RPMI8226 (cell line): ENCODE measurements at places on chromosomes 7 and 10.

- peak; percentile 82 for DNase-seq
Measured at GRCh38 chr10:73495226-73495883, 469 bp downstream of the PPP3CB start.

DNA sequence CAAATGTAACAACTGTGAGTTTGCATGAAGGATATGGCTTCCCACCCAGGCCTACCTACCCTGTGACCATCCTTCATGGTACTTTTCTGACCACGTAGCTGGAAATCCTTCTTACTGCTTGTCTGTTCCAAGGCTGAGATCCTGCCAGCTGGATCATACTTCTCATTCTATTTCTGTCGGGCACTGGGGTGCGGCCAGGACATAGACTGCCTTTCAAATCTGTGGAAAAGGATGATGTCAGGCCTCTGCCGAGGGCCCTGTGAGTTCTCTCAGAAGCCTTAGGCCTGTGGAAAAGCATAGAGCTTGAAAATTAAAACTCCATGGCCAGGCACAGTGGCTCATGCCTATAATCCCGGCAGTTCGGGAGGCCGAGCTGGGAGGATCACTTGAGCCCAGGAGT lies 10.0 kb downstream of the VWC2 start:
- DNase-seq, result no peak

DNA sequence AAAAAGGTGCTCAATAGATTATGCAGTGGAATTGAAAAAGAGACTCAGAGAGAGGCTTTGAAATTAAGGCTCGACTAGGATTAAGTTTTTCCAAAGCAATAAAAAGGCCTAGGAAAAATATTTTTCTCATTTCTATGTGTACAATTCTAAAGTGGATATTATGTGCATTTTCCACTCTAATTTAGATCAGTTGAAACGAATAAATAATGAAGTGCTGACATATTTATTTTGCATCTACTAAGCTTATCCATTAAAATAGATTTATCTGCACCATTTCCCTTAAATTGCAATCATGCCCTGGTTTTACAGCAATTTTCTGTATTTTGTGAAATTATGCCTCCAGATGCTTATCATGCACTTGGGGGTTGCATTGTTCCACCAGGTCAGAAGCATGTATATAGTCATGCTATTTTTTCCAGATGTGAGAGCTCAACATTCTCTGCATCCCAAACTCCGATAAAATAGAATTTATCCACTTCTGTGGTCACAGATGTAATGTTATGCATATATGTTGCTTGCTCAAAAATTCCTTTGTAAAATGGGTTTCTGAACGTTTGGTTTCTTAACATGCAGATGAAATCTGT lies 18.3 kb downstream of the FIGNL1 start:
- DNase-seq, result no peak

DNA sequence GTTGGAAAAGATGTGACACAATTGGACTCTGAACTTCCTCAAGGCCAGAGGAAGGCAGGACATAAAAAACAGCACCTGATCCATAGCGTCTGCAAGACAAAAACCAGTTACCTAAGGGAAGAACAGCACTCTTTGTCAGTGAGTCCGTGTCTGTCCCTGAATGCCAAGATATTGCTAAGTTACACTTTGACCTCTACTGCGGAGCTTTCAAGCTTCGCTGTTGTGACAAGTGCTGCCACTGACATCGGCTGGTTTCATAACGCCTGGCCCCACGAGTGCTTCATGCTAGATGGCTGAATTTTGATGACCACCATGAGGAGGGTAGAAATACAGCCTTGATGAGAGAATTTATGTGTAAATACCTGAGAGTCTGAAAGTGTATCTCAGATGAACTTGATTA lies 49.7 kb upstream of the JAZF1 start:
- DNase-seq, result no peak

DNA sequence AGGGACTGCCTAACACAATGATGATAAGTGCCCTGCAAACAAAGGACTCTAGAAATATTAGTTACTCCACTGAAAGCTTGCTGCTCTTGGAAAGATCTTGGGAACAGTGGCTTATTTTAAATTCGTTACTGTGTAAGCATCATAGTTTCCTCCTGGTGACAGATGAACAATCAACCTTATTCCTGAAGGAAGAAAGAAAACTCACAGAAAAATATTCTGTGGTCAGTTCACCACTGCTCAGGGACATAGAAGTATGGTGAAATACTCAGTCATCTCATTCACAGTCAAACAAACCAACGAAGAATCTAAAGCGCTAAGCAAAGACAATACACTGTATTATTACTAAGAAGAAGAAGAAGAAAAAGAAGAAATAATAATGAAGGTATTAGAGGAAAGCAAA lies 27.8 kb downstream of the MKX start:
- DNase-seq, result no peak

GRCh38 chr7:139106959-139107358 lies 2.6 kb downstream of the ZC3HAV1 start:
- no peak for DNase-seq

DNA sequence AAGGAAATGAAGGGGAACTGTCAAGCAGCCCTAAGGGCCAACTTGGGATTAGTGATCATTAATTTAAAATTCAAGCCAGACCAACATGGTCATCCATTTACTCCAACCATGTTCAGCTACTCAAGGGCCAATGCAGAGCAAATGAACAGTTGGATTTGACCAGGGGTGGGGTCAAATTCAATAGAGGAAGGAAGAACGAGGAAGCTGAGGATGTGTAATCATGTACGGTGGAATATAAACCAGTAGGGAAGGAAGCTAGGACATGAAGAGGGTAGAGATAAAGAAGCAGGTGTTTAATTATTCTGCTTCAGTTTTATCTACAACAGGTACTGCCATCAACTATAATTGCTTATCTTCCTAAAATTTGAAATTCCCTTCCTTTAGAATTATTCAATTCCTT lies 81.6 kb downstream of the HIBADH start:
- DNase-seq, result no peak

GRCh38 chr7:90869335-90869734 lies 273.2 kb downstream of the CDK14 start:
- no peak for DNase-seq

DNA sequence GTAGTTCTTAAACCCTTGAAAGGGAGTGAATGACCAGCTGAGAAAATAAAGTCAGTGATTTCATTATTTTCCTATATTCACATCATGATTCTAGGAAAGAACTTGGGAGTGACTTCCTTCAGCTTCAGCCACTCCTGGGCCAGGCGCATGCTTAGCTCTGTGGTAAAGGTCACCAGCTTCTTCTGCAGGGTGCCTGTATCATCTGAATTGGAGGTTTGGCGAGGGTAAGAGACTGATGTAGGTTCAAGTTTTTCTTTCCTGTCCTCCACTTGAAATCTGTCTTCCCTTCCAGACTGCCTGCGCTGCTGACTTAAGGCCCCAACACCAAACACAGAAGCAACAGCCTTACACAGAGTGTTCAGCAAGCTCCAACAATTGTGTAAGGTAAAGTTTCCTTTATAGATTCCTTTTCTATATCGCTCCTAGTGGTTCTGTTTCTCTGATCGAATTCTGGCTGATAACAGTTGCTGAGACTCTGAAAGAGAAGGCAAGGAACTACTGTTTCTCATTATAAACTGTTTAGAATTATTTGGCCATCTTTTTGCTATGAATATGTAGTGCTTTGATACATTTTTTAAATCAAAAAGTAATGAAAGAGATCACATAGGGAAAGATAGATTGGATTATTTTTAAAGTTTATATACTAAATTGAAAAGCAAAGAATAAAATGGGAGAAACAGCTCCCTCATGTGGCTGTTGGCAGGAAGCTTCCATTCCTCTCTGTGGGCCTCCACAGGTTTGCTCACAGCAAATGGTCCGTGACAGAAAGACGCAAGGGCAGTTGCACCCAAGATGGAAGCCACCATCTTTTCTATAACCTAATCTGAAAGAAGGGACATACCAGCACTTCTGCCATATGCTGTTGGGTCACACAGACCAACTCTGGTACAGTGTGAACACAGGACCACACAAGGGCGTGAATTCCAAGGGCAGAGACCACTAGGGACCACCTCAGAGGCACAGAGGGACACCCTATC lies 14.0 kb downstream of the GATAD1 start:
- DNase-seq, result peak; percentile 57

DNA sequence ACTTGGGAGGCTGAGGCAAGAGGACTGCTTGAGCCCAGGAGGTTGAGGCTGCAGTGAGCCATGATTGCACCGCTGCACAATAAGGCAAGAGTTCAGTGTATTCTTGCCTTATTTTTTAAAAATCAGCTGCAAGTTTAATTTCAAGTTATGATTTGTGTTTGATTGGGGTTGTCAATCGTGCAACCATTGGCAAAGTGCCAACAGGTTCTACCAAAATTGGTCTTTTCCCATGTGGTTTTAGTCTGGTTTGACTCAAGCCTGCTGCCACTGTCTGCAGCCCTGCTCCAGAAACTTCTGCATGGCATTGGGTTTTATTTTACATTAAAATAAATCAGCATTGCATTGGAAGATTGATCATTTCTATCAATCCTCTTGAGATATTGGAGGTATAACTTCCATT lies 72.7 kb downstream of the PTPRE start:
- DNase-seq, result no peak

DNA sequence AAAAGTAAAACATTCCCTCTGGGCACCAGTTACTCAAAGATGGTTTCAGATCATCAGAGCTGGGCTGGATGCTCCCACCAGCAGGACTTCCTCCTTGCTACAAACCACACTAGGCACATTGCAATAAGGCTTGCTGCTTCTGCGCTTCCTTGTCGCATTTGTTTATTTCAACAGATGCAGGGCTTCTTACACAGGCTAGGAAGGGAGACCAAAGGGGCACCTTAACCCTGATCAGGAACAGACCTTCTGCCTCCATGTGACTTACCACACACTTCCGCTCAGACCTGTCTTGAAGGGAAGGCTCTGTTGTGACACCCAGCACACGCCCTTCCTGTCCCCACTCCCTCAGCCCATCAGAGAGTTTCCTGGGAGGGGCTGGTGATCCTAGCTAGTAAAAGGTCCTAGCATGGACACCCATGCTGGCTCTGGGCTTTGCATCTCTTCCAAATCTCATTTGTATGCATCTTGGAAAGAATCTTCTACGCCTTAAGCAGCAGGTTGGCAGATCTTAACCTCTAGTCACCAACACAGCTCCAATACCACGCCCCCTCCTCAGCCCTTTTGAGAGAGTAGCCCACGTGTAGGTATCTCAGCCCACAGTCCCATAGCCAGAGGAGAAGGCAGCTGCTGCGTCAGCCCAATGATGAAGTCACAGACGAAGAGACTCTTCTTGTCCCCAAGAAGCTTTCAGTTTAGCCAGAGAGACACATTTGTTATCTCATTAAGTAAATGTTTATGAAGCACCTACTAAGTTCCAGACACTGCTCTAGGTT lies 47.1 kb upstream of the SVIL start:
- peak; percentile 58 for DNase-seq

GRCh38 chr10:97550336-97551149 lies 22.0 kb upstream of the ANKRD2 start:
- no peak for DNase-seq

DNA sequence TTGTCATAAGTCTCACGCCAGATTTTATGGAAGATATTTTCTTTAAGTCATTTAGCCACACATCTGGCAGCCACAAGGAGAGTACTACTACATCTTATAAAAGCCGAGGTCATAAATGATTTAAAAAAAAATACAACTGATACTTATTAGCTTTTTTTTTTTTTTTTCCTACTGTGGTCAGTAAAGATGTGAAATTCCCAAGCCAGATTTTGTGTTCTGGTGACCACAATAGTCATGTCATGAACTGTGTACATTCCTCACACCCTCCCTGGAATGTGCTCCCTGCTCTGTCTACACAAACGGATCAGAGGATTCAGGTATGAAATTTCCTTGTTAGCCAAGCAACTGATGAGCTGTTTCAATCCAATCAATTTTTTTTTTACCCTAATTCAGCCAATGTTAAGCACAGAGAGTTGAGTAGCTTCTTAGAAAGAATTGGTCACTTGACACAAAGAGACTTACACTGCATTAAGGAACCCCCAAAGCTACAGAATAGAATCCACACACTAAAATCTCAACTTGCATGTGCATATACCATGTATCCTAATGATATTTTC lies 54.7 kb downstream of the CHRM2 start:
- no peak for DNase-seq

GRCh38 chr7:87267239-87267900 lies 47.8 kb upstream of the TMEM243 start:
- DNase-seq, result no peak

GRCh38 chr10:50216894-50217293 lies 34.4 kb downstream of the ASAH2 start:
- no peak for DNase-seq

- DNase-seq, result no peak
Measured at GRCh38 chr7:76507723-76508406, 2.5 kb upstream of the UPK3B start.

GRCh38 chr7:150719436-150719835 lies 3.0 kb downstream of the GIMAP1 start:
- no peak for DNase-seq
